CD4-positive, CD25-positive, alpha-beta regulatory T cell (primary cell): ENCODE measurements at places on chromosomes 7 and 10. TPM values are rescaled to one million over a fixed set of nuclear protein-coding genes. Genes with fewer than 3 reads are reported as not detected.

The POLR3A gene
- total RNA-seq: 15.1 TPM

DNA sequence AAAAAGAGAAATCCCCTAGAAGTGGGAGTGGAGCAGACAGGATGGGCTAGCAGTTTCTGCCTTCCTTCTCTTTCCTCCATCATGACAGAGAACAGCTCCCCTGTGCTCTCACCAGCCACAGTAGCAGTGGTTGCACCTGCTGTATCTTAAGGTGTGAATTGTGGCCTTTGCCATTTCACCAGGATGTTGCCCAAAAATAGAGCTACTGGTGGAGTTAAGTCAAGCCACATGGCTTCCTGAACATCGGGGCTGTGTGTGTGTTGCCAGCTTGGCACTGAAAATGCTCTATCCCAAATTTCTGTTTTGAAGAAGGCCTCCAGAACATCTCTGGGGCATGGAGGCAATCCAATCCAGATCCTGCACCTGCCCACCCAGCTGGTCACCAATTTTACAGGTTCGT lies 348.7 kb downstream of the EXOC4 start:
- no peaks in the 10 kb centered on the region for H3K27me3 ChIP-seq
- H3K4me1 ChIP-seq: no peaks in the 10 kb centered on the region
- H3K4me3 ChIP-seq: no peak overlapping the region
- DNase-seq: no peak
- H3K36me3 ChIP-seq: no peaks in the 10 kb centered on the region
- no peak overlapping the region for H3K27ac ChIP-seq

- H3K4me3 ChIP-seq: no peak overlapping the region
- H3K36me3 ChIP-seq: no peaks in the 10 kb centered on the region
- no peaks in the 10 kb centered on the region for H3K27me3 ChIP-seq
- DNase-seq: no peak
- no peak overlapping the region for H3K27ac ChIP-seq
- H3K4me1 ChIP-seq: no peaks in the 10 kb centered on the region
These were observed 904.9 kb downstream of the IPMK start for GRCh38 chr10:57362811-57363210.

DNA sequence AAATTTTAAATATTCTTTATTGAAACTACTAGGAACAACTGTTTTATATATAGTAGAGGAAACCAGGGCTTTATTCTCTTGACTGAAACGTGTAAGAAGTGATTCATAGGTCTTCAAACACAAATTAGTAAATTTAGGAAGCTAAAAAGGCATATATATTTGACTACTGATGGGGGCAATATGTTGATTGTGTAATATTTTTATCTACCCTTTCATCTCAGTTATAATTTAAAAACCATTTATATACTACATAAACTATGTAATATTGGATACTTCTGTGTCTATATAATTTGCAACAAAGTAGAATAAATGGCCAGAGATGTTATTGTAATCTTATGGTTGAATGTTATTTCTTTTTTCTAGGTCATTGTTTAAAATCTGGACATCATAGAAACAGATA lies 269.3 kb upstream of the KAT6B start:
- H3K27ac ChIP-seq: no peak overlapping the region
- H3K4me1 ChIP-seq: no peaks in the 10 kb centered on the region
- no peak for DNase-seq
- no peaks in the 10 kb centered on the region for H3K36me3 ChIP-seq
- H3K4me3 ChIP-seq: no peak overlapping the region
